GM19239 (cell line): ENCODE measurements at places on chromosomes 4 and X.

DNA sequence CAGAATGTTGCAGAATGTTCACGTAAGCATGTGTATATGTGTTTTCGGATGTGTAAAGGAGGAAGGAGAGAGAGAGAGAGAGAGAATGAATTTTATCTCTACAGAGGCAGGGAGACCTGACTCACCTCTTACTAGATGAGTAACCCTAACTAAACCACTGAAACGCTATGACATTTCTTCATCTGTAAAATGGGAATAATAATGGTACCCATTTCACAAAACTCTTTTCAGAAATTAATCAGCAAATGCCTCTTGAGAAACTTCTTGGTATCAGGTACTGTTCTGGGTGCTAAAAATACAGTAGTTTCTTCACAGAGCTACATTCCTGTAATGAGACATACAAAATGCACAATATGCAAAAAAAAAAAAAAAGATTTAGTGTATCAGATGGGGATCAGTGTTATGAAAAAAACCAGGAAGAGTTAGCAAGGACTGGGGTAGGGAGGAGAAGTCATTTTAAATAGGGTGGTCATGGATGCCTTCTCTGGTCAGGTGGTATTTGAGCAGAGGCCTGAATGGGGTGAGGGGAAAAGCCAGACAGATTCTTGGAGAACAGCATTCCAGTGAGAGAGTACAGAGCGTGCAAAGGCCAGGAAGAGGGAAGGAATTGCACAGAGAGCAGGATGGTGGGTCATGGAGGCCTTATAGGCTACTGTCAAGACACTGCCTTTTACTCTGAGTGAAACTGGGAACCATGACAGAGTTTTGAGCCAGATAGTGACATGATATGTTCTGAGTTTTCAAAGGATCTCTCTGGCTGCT lies 84.9 kb upstream of the SPANXB1 start:
- DNase-seq, result no peak

- DNase-seq, result no peak
These were observed 45.0 kb upstream of the ARHGEF6 start for GRCh38 chrX:136825771-136826170.

- DNase-seq, result no peak
These were observed 580.2 kb downstream of the INPP4B start for GRCh38 chr4:142265946-142266345.

GRCh38 chr4:6560416-6561172 lies 14.4 kb upstream of the MAN2B2 start:
- no peak for DNase-seq

GRCh38 chrX:130173190-130173895 lies 1.6 kb downstream of the RAB33A start:
- no peak for DNase-seq
